ENCODE measurements at places on chromosomes 2 and 18.

DNA sequence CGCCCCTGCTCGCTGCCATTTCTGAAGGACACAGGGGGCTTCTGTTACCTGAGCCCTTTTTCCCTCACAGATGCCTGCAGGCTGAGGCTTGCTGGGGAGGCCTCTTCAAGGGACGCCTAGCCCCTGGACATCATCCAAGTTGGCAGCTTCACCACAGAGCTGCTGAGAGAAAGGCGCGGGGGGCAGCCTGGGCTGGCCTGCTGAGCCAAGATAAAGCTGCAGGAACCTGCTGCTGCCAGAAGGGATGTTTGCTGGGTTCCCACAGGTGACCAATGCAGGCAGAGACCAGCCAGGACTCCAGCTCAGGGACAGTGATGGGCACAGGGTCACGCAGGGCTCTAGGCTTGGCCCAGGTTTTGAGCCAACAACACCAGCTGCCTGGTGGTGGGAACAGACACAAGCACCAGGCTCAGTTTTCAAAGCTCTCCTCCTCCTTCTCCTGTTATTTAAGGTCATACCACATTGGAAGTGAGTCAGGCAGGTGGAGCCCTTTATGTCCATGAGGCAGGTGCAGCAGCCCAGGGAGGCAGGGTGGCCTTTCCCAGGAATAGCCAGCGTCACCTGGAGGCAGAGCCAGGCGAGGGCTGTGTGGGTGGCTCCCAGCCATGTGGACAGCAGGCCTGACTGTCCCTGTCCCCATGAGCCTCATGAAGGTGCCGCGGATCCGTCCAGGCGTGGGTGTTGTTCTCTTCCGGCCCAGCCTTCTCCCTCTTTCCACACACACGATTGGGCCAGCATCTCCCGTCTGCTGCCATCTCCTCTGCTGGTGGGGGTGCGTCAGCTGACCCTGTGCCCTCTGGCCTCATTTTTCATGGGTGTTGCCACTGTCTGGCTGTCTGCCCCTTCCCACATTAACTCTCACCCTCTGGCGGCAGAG is 515.5 kb upstream of the MYT1L start:
- no peak for DNase-seq

GRCh38 chr2:160984426-160985077 is 175.7 kb upstream of the TANK start:
- no peak for DNase-seq

DNA sequence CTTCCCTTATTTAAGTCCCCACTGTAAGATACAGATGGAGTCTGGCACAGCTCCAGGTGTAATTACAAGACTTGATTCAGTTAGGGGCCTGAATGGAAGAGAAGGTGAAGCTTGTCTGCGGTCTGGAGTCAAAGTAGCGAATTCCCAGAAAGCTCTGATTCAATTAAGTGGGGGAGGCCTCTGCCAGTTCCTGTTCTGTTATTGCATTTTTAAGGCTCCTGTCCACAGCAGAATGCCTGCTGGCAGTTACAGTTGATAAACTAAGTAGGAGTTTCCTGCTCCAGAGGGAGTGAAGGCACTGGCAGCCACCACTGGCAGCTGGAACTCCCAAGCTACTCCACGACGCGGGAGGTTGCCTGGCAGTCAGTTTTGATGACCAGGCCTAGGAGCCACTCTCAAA is 181.1 kb downstream of the SOCS6 start:
- no peak for DNase-seq

- no peak for DNase-seq
These were observed 48.1 kb downstream of the AQP12A start for GRCh38 chr2:240739797-240740196.

GRCh38 chr2:145769011-145769716 is 1249.2 kb upstream of the ZEB2 start:
- DNase-seq: no peak

- no peak for DNase-seq
These were observed 34.3 kb upstream of the C18orf32 start for GRCh38 chr18:49521216-49521835.

- no peak for DNase-seq
These were observed 983 bp downstream of the MTX2 start for GRCh38 chr2:176270100-176270750.

- DNase-seq: no peak
These were observed 31.7 kb upstream of the TTC32 start for GRCh38 chr2:19933351-19933981.

GRCh38 chr2:147913701-147914480 is 69.1 kb downstream of the ACVR2A start:
- DNase-seq: no peak

GRCh38 chr2:173117678-173118077 is 42.0 kb downstream of the MAP3K20 start:
- no peak for DNase-seq

- no peak for DNase-seq
These were observed 68.9 kb downstream of the RDH14 start for GRCh38 chr2:18491577-18491976.

DNA sequence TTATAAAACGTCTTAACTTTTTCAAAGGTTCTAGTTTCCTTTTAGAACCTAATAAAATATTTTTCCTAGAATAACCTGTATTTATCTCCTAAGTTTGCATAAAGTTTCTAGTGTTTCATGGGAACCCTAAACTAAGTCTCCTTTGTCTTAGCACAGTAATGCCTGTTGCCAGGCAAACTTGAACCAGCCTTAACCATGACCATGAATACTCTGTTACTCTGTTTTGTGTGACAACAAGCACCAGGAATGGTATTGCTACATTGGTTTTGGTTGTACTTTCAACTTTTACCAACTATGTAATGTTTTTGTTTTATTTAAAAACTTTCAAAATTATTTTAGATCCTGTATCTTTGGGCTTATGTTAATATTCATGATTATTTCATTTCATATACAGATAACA is 137.6 kb downstream of the CERS6 start:
- no peak for DNase-seq

All from activated T-helper 9 cell treated with anti-CD3 and anti-CD28 coated beads, Interleukin-2, amount 50 U/mL, for 16 hours (primary cell).